ENCODE measurements at places on chromosomes 1 and 21. TPM values are rescaled to one million over a fixed set of nuclear protein-coding genes. Genes with fewer than 3 reads are reported as not detected.

DNA sequence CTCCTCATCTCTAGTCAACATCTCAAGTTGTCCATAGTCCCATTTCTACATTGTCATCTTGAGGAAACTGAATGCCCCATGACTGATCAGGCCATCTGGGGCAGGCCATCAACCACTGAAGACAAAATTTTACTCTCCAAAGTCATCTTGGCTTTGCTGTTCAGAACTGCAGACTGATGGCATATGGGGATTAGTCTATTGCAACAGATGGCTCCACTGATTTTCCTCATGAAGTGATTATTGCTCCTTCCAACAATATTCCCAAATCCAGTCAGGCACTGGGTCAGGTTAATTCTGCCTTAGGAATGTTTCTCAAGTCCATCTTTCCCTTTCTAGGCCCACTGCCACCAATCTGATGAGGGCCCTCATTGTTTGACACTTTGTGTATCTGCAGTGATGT is 101.7 kb downstream of the ESRRG start:
- no peak overlapping the region for H3K4me3 ChIP-seq
- no peak for DNase-seq
- H3K36me3 ChIP-seq = no peaks in the 10 kb centered on the region
- H3K4me1 ChIP-seq = no peaks in the 10 kb centered on the region
- H3K27me3 ChIP-seq = no peaks in the 10 kb centered on the region

GRCh38 chr1:26359981-26360806 is 6.3 kb upstream of the CRYBG2 start:
- H3K4me3 ChIP-seq = no peak overlapping the region
- no peak for DNase-seq
- H3K27ac ChIP-seq = no peak overlapping the region
- H3K27me3 ChIP-seq = peaks cover 12% of the 10 kb centered on the region
- peaks cover 2% of the 10 kb centered on the region for H3K4me1 ChIP-seq

GRCh38 chr21:16363518-16363917 is 633.7 kb downstream of the USP25 start:
- no peaks in the 10 kb centered on the region for H3K4me1 ChIP-seq
- peak; percentile 50 for DNase-seq
- no peaks in the 10 kb centered on the region for H3K36me3 ChIP-seq
- H3K27ac ChIP-seq = no peak overlapping the region
- no peak overlapping the region for H3K4me3 ChIP-seq

DNA sequence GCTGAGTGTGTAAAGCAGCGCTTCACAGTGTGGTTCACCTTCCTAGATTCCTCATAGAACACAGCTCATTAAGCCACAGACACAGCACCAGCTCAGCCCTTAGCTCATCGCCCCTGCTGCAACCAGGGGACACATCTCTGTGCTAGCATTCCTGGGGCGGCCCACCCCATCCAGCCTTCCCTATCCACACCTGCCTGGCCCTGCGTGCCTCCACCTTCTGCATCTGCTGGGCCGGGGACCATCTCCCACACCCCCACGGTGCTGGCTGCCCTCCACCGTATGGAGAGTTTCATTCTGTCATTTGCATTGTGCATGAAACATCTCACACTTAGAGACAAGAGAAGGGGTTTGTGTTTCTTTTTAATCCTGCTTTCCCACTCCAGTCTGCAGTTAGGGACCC is 35.8 kb upstream of the PRSS38 start:
- H3K27ac ChIP-seq = no peak overlapping the region
- H3K4me1 ChIP-seq = no peaks in the 10 kb centered on the region
- DNase-seq = peak; percentile 63
- H3K4me3 ChIP-seq = no peak overlapping the region
- H3K27me3 ChIP-seq = no peaks in the 10 kb centered on the region
- no peaks in the 10 kb centered on the region for H3K36me3 ChIP-seq

Gene CNIH3
- polyA plus RNA-seq = 7.6 TPM

Gene RTCA
- polyA plus RNA-seq = 51.1 TPM
